ENCODE measurements at places on chromosomes 4 and X.

DNA sequence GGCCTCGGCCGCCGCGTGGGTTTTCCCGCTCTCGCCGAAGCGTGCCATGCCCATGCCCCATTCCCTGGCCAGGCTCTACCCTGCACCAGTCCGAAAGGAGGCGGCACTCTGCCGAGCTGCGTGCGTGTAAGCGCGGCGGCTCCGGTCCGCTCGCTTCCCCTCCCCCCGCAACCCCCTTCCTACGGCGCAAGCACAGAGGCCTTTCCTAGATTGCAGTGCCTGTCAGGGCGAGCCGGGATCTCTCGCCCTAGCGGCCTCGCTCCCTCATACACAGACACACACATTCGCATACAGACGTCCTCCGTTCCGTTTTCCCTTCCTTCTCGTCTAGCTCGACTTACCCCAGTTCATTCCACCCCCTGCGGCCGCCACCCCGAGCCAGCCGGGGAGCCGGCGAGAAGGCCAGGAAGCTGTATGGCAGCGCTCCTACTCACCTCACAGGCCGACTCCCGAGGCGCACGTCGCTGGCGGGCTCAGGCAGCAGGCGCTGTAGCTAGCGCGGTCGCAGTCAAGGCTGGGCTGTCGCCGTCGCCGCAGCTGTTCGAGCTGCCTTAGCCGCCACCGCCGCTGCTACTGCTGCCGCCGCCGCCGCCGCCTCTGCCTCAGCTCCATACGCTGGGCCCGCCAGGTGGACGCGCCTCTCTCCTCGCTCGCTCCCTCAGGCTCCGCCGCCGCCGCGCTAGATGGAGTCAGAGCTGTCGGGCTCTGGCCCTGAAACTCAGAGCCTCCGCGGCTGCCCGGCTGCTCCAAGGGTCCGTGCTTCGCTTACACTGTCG, 615 bp downstream of the NEXMIF start:
- DNase-seq, result peak; percentile 1

DNA sequence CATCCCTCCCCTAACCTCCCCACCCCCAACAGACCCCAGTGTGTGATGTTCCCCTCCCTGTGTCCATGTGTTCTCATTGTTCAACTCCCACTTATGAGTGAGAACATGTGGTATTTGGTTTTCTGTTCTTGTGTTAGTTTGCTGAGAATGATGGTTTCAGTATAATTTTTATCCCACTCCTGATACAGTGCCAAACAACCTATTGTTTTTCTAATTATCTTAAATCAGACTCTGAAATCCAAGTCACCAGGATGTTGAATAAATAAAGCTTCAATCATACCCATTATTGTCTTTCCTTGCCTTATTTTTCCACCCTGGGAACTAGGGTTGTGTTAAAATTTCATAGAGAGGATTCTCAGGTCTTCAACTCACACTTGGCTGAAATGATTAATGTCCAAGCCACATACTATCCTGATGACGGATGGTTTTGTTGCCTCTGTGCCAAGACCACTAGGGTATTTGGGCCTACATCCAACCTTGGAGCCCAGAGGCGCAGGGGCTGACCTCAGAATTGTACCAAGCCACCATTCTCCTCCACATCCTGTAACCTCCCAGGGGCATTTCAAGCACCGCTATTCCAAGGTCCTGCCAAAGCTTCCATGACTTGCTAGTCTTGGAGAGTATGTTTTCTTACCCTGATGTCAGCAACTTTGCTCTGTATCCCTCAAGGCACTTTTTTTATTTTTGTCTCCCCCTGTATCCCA, 332.4 kb downstream of the ARHGAP24 start:
- no peak for DNase-seq

GRCh38 chrX:105375816-105376215, 155.3 kb upstream of the TEX13A start:
- DNase-seq, result no peak

DNA sequence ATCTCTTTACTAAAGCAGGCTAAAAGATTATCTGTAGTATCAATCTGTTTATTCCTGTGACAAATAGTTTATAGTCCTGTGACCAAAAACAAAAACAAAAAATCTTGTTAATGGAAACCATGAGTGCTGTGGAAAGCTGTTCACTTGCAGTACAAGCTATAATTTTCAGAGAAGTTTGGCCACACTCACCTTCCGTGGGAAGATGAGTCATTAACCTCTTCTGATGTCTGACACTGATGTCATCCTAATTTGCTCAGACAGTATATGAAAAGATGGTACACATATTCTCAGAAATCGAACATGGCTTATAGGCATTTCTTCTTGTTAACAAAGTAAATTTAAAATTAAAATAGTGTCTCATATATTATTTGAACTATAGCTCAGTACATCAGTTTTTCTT, 19.9 kb upstream of the ENPP6 start:
- DNase-seq, result no peak

- no peak for DNase-seq
Measured at GRCh38 chr4:52931243-52931642, 69.1 kb downstream of the RASL11B start.

DNA sequence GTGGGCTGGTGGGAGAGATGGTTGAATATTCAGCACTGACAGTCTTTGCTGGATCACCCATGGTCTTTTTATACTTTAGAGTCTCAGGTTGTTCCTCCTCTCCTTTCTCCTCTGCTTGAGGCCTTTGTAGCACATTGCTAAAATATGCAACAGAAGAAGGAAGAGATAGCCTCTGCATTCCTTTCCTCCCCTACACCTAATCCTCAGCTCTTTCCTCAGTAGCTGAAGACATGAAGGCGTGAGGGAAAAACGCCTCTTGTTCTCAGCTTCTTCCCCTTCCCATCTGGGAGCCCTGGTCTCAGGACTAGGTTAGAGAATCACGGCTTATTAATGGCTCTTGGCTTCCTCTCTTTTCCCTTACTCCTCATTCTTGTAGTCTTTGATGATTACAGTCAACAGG, 76.8 kb downstream of the RNF150 start:
- no peak for DNase-seq

GRCh38 chr4:155234206-155234605, 25.8 kb downstream of the NPY2R start:
- no peak for DNase-seq

DNA sequence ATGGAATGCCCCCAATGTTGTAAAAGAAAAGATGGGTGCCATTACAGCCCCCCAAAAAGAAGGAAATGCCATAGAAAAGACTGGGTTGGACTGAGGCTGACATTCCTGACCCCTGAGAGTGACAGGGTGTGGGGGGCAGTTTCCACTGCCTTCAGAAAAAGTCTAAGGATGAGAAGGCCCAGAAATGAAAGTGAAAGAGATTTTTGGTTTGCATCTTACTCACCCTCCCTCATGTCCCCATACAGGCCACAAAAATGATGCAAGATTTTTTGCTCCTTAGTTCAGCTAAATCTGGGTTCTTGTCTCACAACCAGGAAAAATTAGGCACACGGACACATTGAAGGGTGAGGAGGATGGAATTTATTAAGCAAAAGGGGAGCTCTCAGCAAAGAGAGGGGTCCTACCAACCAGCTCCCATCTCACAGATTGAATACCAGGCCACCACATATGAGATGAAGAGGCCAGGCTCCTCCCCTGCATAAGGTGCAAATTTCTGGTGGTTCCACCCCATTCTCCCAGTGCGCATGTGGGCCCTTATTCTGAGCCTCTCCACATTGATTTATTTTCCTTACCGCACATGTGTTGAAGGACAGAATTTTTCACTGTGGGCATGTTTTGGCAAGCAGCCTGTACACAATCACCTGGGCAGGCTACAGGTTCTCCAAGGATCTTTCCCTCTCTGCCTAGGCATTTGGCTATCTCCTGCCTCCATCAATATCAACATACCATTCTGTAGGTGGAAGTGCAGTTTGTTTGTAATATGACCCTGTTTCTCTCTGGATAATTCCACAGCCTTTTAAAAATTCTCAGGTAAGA, 18.8 kb downstream of the PPP4R3C start:
- DNase-seq, result no peak

DNA sequence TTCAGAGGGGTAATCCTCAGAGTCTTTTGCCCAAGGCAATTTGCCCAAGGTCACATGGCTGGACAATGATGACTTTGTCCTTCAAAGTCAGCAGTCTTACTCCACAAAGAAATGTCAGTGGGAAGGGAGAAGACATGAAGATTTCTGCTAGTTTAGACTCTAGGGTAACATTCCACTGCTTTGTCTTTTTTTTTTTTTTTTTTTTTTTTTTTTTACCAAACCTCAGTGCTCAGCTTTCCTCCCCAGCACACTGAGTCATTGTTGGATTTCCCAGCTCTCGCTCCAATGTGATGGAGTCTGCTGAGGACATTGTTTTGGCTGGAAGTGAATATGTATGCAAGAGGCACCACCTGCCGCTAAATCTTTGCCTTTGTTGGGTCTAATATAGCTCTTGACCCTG, 7.2 kb upstream of the C1QTNF7 start:
- no peak for DNase-seq

- DNase-seq, result peak; percentile 57
Measured at GRCh38 chr4:74133786-74134499, 24.0 kb upstream of the MTHFD2L start.

- no peak for DNase-seq
Measured at GRCh38 chr4:101987623-101988243, 197.2 kb downstream of the BANK1 start.

DNA sequence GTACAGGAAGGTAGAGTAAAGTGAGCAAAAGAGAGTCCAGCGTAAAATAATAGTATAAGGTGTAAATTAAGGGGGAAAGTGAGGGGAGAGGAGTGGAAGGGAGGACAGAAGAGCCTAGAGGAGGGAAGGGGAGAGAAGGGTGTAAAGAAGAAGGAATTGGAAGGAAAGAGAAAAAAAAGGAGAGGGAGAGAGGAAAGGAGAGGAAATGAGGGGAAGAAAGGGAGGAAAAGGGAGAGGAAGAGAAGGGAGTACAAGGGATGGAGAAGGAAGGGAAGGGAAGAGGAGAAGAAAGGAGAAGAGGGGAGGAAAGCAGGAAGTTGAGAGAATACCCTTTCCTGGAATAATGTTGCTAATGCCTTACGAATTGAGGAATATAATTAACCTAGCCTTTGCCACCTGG, 3.3 kb upstream of the FAT4 start:
- no peak for DNase-seq

DNA sequence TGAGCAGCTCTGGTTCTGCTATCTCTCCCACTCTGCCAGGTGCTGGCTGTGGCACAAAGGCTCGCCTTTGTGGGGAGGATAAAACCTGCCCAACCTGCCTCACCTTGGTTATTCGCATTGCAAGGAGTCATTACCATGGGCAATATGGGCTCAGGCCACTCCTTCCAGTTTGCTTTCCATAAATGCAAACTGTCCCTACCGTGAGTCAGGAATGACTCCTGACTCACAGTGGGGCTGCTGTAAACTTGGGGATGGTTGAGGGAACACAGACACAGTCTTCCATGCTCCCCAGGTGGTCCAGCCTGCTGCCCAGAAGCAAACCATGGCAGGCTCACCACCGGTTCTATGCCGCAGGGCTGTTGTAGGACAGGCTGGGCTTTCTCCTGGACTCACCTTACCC, 36.1 kb downstream of the COQ2 start:
- no peak for DNase-seq

DNA sequence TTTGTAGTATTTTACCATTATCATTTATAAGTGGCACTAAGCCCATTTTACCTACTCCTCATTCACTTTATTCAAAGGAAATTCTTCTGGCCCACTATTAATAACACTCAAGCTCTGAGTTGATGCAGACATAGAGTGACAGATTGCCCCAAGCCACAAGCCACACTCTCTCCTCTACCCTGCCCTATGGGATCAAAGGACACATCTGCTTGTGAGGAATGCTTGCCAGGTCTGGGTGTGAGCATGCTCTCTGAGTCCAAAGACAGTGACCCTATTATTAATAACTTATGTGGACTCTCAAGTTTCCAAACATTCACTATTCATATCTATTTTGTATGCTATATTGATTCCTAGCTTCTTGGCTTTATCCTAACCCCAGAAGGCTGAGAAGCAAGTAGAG, 18.5 kb downstream of the ETNPPL start:
- DNase-seq, result no peak

DNA sequence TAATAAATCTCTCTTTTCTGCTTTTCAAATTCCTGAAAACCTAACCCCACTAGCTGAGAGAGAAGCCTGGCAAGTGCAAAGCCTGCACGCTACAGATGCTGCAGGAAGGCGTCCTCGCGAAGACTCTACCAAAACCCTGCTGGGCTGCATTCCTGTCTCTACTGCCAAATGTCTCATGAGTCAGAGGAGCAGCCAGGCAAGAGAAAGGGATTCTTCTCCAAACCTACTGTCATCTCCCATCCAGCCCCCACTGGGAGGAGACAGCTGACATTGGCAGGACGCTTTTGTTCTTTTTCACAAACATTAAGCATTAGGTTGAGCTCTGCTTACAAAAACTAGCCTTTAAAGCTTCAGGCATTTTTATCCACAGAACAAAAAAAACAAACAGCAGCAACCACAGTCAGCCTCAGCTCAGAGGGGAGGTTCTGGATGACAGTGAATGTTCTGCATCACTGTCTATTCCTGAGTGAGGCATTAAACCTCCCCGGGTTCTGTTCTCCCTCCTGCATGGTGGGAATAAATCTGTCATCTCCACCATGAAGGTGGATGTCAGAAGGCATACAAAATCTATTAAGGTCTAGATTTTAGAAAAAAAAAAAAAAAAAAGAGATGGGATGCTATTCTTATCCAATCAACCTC, 18.0 kb downstream of the CRMP1 start:
- no peak for DNase-seq

DNA sequence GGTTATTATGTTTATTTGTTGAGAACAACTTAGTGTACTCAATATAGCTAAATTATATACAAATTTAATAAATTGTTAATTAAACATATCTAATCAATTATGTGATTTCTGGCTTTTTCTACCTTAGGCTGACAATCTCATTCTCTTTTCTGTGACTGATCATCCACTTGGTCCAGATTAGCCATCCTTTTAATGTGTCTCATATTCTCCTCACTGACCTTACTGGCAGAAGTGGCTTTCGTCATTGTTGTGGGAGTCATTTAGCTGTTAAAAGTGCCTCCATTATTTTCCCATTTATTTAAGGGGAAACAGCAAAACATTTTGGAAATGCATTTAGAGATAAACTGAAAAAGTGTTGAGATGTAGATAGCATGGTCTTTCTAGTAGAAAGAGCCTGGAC, 172.2 kb downstream of the CCSER1 start:
- no peak for DNase-seq

DNA sequence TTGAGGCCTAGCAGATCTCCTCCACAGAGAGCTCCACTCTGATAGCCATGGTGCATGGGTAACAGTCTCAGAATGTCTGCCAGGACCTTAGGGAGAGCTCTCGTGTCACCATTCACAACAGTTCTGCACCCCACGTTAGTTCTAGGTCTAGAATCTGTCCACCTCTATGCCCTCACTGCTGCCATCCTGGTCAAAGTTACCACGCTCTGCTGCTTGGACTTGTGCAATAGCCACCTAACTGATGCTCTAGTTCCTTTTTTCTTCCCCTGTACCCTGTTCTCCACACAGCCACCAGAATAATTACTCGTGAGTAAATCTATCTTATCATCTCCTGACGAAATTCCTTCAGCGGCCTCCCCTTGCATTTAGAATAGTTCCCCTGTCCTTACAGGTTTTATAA, 268.8 kb upstream of the GATB start:
- DNase-seq, result no peak

DNA sequence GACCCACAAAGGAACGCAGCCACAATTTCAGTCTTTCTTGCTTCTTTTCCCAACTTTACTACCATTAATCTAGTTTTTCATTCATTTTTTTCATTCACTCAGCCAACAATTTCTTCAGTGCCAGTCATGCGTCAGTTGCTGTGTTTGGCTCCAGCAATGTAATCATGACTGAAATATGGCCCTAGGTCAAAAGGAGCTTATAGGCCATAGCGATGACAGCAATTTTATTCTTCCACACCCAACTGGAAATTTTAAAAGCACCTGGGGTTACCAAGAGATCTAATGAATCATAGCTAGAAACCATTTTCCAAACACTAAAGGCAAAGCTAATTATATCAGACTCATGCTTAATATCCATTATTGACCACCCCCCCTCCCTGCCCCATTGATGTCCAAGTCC, 29.8 kb upstream of the C1QTNF7 start:
- DNase-seq, result no peak

Data from hypothalamus (tissue), 51 donors.